NCI-H1417 (cell line): ENCODE measurements at places on chromosomes 1 and 21.
A peak's percentile ranks its signal among the peaks of the same experiment; 100 is the strongest.

DNA sequence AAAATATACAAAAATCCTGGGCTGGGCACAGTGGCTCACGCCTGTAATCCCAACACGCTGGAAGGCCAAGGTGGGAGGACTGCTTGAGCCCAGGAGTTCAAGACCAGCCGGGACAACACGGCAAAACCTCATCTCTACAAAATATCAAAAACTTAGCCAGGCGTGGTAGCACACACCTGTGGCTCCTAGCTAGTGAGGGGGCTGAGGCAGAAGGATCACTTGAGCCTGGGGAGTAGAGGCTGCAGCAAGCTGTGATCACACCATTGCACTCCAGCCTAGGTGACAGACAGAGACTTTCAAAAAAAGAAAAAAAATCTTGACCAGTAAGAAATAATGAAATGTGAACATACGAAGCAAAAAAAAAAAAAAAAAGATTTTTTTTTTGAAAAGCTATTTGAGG, 52.1 kb downstream of the ARID4B start:
- DNase-seq, result no peak

DNA sequence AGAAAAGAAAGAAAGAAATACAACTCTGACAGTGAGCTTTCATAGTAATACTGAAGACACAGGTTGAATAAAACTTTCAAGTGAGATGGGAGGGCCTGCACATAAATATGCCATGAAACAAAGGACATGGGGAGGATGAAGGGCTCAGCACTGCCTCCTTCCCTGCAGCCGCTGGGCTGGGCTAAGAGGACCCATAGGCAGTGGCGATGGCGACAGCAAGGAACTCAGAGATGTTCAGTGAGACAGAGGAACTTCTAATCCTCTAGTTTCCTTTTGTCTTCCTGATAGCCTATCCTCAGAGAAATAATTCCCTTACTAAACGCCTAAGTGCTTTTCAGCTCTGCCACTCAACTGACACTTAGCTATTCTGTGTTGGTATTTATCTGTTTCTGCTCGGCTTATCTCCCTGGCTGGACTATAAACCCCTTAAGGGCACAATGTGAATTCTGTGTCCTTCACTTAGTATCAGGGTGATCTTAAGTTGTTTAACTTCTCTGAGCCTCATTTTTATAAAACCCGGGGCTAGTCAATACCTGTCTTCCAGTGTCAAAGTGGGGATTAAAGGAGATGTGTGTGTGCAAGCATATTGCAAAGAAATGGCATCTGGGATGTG, 24.4 kb upstream of the IER5 start:
- DNase-seq, result no peak

GRCh38 chr1:24139222-24139489, 3.8 kb downstream of the IL22RA1 start:
- DNase-seq, result no peak

DNA sequence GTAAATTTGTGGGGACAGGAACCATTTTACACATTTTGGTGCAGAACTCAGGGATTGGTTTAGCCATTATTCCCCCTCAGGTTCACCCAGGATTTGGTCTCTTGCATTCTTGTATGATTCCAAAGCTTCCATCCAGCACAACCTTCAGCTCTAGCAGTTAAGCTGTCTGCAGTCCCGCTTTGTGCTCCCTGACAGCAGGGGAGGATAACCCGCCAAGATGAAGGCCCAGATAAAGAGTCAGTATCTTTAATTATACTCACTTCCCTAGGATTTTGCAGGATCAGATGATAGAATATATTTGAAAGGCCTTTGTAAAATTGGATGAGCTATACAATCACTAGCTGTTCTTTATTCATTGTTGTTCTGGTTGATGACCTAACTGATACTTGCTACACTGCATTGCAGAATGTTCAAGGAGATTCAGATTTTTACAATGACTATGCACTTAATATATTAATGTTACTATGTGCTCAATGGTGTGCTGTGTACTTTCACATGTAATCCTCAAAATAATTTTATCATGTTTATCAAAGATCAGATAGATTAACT, 49.8 kb downstream of the SLC16A1 start:
- DNase-seq, result no peak

DNA sequence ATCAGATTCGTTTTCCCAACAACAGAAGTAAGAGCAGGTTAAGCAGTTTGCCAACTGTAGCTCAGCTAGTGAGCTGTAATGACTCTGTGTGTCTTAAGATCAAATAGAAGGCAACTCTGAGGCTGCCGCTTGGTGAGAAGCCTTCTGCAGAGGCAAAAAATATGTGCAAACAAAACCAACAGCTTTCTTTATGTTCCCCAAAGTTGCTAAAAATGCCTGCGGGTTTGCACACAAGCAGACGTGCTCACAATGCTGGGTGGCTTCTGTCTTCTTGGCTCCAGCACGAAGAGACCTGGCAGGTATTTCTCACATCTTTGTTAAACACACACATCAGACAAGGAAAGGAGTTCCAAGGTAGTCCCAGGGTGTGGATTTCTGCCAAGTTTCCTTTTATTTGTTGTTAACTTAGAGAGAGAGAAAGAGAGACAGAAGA, 158.9 kb upstream of the JUN start:
- DNase-seq, result no peak

GRCh38 chr1:225461533-225462428, 33.9 kb upstream of the LBR start:
- no peak for DNase-seq

- no peak for DNase-seq
Measured at GRCh38 chr21:32233722-32234301, 45.0 kb downstream of the MIS18A start.

GRCh38 chr1:21936366-21937031, 611 bp downstream of the HSPG2 start:
- DNase-seq, result peak; percentile 13
